LoVo (cell line): ENCODE measurements at places on chromosomes 5 and 9.
A peak's percentile ranks its signal among the peaks of the same experiment; 100 is the strongest.

- peak; percentile 82 for DNase-seq
Observed at GRCh38 chr9:121692606-121693387, 41.4 kb downstream of the DAB2IP start.

DNA sequence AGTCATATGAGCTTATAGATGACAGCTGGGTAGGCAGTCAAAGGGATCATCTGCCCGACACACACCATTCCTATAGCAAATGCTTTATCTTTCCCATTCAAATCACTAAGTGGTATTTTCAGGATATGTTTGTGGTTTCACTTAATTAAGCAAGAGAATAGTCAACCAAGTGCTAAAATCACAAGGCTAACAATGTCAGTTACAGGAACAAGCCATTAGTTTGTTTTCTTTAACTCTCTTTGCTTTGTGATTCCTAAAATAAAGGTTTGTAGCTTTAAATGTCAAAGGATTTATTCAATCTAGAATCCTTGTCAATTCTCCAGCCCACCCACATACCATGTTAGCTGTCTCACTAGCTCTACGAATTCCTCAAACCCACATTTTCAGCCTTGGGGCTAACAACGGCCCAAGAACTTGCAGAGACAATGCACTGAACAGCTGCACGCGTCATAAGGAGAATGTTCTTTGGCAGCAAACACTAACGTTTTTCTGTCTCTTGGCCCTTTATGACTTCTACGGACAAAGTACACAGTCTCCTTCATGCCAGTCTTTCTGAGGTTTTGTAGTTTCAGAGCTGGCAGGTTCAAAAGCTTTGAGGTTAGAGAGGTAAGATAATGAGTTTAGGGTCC lies 56.6 kb downstream of the ELAVL2 start:
- no peak for DNase-seq

DNA sequence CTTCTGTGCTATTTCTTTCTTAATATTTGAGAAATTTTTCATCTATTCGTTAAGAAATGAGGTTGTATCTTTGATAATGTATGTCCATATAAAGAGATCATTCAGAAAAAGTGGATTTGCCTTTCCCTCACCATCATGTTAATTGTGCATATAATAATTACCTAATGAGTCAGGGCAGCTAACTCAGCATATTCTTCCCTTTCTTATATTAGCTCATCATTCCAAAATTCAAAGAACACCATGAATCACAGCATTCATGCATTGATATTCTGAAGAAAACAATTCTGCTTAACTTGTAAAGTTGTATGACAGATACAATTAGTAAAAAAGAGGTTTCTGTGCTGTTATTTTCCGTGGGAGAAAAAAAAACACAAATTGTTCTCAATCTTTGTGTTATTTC lies 630.6 kb downstream of the TLE1 start:
- no peak for DNase-seq

GRCh38 chr5:132066871-132067270 lies 6.4 kb downstream of the IL3 start:
- no peak for DNase-seq

DNA sequence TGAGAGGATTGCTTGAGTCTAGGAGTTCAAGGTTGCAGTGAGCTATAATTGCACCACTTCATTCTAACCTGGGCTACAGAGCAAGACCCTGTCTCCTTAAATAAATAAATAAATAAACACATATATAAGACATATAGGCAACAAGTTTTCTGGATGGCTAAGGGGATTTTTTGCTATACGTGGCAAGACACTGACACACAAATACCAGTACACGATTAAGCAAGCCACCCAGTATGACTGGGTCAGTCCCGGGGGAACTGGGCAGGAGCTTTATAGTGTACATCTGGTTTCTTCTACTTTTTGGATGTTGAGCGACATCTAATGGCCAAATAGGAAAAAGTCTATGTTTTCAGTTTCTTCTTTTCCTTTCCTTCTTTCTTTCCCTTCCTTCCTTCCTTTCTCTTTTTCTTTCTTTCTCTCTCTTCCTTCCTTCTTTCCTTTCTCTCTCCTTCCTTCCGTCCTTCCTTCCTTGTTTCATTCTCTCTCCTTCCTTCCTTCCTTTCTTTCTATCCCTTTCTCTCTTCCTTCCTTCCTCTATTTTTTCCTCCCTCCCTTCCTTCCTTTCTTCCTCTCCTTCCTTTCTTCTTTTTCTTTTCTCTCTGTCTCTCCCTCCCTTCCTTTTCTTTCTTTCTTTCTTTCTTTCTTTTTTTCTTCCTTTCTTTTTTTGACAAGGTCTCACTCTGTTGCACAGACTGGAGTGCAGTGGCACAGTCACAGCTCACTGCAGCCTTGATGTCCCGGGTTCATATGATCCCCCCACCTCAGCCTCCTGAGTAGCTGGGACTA lies 47.0 kb upstream of the PLIN2 start:
- peak; percentile 74 for DNase-seq

GRCh38 chr5:112848116-112848811 lies 12.8 kb upstream of the SRP19 start:
- peak; percentile 74 for DNase-seq

- no peak for DNase-seq
Observed at GRCh38 chr5:161095953-161096352, 243.9 kb upstream of the ATP10B start.

GRCh38 chr9:91155746-91156376 lies 205.9 kb downstream of the AUH start:
- no peak for DNase-seq

- DNase-seq = peak; percentile 88
Observed at GRCh38 chr5:80255811-80256712, at the start of gene SERINC5. TSS of gene SERINC5 (minus strand) at chr5:80256048. CDS start at chr5:80255922, 126 bp downstream.

- no peak for DNase-seq
Observed at GRCh38 chr9:97479496-97480159, 21.8 kb upstream of the TMOD1 start.

DNA sequence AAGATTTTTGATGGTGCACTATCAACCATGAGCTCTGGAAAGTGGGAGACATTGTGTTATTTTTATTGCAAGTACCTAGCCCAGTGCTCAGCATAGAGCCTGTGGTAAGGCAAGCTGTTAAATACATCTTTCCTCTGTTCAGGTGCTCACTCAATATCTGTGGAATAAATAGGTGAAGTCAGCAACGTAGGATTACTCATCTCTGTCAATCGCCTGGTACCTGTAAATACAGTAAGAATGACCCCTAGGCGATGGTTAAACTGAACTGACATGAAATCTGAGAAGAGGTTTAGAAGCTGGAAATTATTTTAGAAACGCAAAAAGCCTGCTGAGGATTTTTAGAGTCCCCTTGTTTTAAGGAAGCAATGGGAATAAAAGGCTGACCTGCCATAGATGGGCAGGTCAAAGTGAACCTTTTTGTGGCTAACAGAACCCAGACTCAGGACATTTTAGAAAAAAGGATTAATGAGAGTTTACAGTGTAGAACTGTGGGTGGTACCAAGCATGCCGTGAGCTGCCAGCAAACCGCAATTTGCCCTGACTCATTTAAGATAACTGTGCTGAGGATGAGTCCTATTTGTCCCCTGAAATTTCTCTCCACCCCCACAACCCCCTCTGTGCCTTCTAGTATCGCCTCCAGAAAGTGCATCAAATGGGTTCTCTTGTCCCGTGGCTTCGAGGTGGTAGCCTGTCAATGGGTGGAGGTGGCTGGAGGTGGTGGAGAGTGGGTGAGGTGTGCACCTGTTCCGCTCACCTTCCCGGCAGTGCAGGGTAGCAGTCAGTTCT lies 375.1 kb downstream of the MED10 start:
- DNase-seq = no peak

- DNase-seq = no peak
Observed at GRCh38 chr5:139856714-139857113, 61.1 kb downstream of the PSD2 start.

GRCh38 chr5:139655727-139656271 lies 7.7 kb downstream of the CXXC5 start:
- no peak for DNase-seq

DNA sequence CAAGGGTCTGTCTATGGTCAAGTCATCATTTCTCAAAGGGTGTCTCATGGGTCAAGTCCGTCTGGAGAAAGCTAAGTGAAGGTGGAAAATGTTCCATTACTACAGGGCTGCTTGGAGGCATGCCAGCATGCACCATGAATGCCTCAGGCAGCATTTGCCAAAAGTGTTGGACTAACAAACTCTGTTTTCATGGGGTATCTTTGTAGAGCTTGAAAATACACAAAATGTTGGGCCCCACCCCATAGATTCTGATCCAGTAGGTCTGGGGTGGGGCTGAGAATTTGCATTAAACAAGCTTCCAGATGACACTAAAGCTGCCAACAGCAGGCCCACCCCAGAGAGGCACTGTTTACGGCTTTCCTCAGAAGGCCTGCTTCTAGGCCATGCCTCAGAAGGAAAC lies 75.0 kb upstream of the FRRS1L start:
- DNase-seq = no peak

DNA sequence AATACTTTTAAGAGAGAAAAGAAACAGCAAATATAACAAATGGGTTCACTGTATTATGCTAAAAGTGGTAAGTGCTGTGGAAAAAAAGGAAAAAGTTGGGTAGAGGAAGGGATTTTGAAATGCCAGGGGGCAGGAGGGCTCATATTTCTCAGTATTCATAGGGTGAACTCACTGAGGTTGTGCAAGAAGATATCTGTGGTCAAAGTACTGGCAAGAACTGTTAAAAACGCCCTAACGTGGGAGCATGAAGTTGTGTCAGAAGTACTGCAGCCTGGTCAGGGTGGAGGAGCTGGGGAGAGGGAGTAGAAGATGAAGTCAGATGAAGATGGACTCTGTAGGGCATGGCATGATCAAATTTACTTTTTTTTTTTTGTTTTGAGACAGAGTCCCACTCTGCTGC lies 31.2 kb upstream of the SLC28A3 start:
- DNase-seq = no peak

DNA sequence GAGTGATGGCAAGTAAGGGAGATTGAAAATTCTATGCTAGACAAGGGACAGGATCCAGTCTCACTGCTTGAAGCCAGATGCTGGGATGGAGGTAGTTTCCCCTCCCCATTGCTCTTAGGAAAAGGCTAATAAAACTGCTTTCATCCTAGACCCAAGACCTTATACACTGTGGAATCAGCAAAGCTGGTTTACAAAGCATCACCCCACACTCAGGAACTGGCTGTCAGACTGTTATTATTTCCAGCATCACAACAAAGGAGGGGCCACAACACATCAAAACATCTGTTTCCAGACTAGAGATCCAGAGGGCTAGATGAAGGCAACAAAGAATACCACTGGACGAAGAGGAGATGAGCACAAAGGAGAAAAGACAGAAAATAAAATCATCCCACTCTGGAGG lies 364.6 kb upstream of the PTGER4 start:
- DNase-seq = no peak

GRCh38 chr5:33205727-33206410 lies 234.9 kb upstream of the TARS1 start:
- no peak for DNase-seq

GRCh38 chr5:151141535-151141934 lies 16.0 kb downstream of the ANXA6 start:
- DNase-seq = no peak

DNA sequence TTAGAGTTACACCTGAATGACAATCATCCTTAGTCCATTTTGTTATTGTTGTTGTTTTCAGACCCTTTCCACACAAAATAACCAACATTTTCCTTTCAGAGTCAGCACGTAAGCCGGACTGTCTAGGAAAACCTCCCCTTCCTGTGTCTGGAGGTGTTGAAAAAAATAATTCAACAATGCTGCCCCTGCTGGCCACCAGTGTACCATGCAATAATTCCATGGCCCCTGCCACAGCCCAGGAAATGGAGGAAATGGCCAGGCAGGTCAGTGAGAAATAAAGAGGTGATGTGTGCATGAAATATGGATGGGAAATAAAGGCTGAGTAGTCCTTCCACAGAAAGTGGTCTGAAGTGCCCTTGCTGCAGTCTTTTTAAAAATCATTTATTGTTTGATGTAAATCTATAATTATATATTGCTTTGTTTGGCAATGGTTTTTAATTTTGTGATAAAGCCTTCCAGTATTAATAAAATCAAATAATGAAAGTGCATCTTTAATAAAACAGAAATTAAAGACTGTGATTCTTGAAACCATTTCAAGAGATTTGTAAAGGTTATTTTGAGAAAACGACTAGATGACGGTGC lies 152.8 kb upstream of the PAPPA start:
- DNase-seq = peak; percentile 47

DNA sequence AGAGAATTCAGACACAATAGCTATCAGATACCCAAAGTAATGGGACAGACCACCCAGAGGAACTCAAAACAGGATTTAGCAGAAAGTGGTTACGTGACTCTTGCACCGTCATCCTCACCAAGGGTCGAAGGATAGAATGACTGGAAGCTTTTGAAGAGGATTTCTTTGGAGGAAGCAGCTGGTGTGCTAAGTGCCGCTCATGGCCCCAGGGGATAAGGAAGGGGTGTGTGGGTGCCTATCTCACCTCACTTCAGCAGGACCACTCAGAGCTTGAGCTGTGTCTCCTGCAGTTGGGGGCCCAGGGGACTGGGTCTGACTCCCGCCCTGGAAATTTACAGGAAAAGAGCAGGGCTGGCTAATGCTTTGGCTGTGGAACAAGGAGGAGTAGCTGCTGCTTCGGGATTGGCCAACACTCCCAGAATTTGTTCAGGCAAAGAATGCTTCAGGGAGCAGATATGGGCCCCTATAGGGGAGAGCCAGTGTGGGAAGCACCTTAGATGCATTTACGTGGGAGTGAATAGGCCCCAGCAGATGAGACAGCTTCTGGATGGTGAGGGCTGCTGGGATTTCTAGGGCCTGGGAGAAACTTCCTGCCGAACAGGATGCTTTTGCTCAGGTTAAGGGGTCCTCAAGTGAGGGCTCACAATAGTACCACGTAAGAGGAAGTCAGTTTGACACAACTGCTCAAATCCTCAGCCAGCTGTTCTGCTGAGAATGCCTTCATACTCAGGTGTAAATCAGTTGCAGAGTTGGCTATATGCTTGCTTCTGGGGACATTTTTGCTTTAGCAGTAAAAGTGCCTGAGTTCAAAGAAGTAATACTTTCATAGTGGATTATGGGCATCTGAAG lies 29.1 kb upstream of the TOMM5 start:
- no peak for DNase-seq

DNA sequence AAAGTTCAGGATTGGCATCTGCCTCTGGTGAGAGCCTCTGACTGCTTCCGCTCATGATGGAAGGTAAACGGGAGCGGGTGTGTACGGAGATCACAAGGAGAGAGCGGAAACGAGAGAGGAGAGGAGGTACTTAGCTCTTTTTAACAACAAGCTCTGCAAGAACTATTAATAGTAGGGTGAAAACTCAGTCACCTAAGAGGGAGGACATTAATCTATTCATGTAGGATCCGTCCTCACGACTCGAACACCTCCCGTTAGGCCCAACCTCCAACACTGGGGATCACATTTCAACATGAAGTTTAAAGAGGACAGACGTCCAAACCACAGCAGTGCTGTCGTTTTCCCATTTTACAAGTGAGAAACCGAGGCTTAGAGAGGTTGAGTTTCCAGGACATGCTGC lies 173.7 kb downstream of the SLC28A3 start:
- no peak for DNase-seq

GRCh38 chr5:170537451-170538095 lies 33.8 kb downstream of the KCNIP1 start:
- no peak for DNase-seq

GRCh38 chr5:161271816-161272215 lies 274.7 kb downstream of the GABRB2 start:
- no peak for DNase-seq

GRCh38 chr9:86454701-86455615 lies 100.7 kb upstream of the TUT7 start:
- DNase-seq = no peak

- no peak for DNase-seq
Observed at GRCh38 chr9:76927540-76928240, 21.8 kb upstream of the PRUNE2 start.
